Endothelial cell of umbilical vein (primary cell): ENCODE measurements at places on chromosomes 12 and 14.

- no peak for DNase-seq
These were observed 1416.5 kb downstream of the AACS start for GRCh38 chr12:126481688-126482087.

GRCh38 chr14:102097441-102098135, 10.7 kb upstream of the HSP90AA1 start:
- no peak for DNase-seq

- no peak for DNase-seq
These were observed 11.3 kb downstream of the NOS1 start for GRCh38 chr12:117350140-117350539.

DNA sequence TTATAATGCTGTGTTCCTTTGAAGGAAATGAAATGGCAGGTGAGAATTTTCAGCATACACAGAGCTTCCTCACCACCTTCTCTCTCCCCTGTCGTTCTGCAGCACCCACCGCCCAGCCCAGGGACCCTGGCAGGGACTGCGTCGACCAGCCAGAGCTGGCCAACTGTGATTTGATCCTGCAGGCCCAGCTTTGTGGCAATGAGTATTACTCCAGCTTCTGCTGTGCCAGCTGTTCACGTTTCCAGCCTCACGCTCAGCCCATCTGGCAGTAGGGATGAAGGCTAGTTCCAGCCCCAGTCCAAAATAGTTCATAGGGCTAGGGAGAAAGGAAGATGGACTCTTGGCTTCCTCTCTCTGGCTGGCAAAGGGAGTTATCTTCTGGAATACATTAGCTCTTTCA, 35.1 kb downstream of the PAPLN start:
- DNase-seq = no peak

- DNase-seq = no peak
These were observed 420.9 kb upstream of the ATP2B1 start for GRCh38 chr12:90129366-90130030.

DNA sequence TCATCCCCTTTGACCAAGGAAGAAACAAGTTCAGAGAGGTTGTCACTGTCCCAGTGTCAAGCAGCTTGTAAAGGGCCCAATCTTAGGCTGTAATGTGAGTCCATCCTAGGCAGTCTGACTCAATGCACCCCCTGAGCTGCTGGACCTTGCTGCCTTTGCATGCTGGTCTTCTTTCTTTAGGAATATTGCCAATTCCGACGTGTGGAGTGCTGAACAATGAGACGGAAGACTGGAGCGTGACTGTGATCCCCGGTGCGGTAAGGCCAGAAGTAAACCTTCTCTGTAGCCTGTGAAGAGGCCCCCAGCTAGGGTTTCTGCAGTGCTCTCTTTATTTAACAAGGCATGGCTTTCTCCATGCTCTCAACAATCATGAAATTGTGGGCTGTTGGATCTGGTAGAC, 963 bp downstream of the TCTN2 start:
- DNase-seq = no peak

DNA sequence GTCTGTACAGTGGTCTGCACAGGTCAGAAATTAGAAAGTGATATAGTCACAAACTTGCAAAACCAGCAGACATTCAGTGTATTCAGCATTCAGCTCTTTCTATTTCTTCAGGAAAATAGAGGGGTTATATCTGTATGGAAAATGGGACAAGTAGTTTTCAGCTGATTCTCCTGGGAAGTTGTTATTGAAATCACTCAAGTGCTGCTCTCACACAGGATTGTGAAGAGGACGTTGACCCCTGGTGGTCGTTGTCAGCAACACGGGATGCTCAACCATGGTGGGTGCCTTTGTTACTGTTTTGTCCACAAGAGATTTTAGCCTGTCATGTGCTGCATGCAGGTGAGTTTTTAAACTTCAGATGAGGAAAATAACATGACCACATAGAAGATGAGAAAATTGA, 981.8 kb downstream of the TMEM121 start:
- no peak for DNase-seq

GRCh38 chr14:70585231-70585630, 15.2 kb downstream of the MED6 start:
- DNase-seq = no peak

DNA sequence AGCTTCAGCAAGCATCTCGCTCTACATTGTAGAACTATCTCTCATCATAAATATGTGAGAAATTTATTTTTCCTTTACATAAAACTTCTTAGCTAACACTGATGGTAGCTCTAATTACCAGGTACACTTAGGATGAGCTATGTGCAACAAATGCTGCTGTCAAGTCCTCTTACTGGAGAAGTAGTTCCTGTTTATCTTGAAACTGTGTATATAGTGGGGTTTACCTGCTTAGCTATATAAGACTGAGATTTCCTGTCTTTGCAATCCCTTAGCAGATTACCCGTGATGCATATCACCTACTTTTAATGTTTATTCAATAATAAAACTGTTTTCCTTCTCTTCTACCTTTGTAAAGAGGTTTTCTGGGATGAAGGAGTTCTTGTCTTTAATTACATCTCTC, 98.0 kb upstream of the USP15 start:
- DNase-seq = no peak

DNA sequence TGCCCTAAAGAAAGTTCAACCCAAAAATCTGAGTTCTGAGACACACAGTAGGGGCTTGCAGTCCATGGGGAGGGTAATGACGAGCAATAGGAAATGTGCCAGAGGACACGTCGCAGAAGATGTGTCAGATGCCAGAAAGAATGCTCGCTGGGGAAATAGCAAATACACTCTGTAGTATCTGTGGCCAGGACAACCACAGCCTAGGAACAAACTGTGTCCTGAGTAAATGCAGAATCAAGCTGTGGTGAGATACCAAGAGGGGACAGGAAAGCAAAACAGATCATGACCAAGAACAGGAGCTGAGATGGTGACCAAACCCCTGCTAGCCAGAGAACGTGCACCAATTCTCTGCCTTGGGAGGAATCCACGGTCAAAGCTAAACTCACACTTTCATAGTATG, 9.1 kb downstream of the CRACR2A start:
- DNase-seq = no peak

- peak; percentile 8 for DNase-seq
These were observed 112.5 kb downstream of the RALGAPA1 start for GRCh38 chr14:35696575-35696974.

- DNase-seq = no peak
These were observed 126.1 kb upstream of the FUT8 start for GRCh38 chr14:65286443-65286842.

DNA sequence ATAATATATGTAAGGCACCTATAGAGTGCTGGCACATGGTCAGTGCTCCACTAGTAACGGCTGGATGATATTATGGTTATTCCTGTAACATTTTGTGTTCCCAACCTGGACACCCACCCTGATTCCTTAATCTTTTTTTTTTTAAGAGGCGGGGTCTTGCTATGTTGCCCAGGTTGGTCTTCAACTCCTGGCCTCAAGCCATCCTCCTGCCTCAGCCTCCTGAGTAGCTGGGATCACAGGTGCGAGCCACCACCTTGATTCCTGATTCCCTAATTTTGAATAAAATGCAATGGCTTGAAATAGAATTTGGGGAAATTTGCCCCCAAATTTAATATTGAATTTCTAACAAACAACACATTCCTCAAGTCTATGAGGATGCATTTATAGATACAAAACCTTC, 7.4 kb downstream of the C14orf93 start:
- DNase-seq = no peak
